NCI-H2081 treated with DMSO at 0.1 percent for 48 hours (cell line): ENCODE measurements at places on chromosomes 6 and 20.

- DNase-seq, result no peak
Observed at GRCh38 chr6:49151033-49151432, 312.0 kb downstream of the MMUT start.

GRCh38 chr20:54188132-54188849 is 14.5 kb upstream of the CYP24A1 start:
- DNase-seq, result no peak

DNA sequence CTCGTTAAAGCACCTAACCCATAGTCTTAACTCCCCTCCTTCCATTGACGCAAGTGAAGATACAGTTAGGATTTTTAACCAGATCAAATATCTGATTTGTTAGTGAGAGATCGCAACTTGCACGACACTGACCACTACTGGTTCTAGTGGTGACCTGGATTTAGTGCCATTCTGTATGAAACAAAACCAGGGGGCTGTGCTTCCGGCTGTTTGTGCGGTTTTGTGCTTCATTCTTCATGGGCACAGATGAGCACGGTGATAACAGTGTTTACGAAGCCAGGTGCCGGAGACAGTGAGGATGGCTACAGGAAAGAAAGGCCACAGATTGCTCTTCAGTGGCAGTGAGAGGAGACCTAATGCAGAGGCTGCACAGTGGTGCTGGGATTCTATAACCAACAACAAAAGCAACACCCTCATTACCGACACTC is 75.5 kb downstream of the NOL4L start:
- DNase-seq, result no peak

GRCh38 chr20:13229538-13229937 is 8.5 kb downstream of the ISM1 start:
- no peak for DNase-seq

DNA sequence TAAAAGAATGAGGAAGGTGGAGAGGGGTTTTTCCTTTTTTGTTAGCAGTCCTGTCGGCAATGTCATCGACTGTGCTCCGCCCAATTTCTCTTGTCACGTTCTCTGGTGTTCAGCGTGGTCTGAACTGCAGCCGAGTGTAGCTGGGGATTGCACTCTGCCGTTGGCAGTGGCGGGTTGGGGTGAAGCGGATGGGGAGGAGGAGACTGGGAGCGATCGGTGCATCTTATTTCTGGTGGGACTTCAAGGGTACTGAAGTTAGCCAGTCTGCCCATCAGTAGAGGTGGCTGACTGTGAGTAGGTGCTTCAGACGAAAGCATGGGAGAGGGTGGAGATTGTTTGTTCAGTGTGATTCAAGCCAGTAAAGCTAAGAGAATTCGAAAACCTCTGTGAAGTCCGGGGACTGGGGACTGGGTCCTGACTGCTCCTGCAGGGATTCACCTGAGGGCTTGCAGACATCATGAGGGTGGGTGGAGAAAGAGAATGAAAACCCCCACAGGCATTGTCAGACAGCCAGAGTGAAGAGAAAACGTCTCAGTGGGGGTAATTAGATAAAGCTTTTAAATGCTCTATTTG is 5.1 kb downstream of the RREB1 start:
- DNase-seq, result no peak

DNA sequence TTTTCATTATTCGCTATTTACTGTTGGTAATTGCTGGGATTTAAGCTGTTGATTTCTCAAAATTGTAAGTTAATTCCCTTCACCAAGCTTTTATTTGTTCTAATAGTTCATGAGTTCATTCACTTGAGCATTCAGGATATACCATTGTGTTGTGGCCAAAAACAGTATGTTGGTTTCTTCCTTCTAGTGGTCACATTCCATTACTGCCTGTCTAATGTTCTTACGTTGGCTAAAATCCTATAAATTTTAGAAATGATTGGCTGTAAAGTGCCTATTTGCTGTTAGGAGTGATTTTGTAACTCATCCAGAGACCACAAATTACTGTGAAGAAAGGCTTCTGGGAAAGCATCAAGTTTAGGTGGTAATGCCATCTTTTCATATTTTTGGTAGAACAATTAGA is 76.3 kb downstream of the FARS2 start:
- no peak for DNase-seq

DNA sequence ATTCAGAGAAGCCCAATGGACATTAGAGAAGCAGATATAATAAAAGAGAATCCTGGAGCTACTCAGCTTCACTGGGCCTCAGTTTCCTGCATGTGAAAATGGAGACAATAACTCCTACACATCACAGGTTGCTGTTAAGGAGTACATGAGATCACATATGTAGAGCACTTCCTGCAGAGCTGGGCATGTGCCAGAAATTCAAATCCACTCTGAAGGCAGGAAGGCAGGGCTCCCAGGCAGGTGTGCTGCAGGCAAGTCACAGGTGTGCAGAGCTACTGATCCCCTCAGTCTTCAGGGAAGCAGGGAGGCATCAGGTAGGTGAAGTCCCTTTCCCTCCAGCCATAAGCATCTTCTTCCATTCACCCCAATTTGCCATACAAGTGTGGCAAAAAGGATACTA is 48.0 kb downstream of the DST start:
- no peak for DNase-seq

DNA sequence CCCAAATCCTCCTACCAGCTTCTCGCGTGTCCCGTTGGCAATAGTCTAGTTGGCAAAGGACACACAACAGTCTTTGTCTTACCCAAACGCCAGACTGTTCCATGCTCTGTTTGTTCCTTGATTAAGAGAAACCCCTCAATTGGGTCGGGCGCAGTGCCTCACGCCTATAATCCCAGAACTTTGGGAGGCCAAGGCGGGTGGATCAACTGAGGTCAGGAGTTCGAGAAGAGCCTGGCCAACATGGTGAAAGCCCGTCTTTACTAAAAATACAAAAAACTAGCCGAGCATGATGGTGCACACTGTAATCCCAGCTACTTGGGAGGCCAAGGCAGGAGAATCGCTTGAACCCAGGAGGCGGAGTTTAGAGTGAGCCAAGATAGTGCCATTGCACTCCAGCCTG is 153.7 kb downstream of the GRM4 start:
- DNase-seq, result no peak

DNA sequence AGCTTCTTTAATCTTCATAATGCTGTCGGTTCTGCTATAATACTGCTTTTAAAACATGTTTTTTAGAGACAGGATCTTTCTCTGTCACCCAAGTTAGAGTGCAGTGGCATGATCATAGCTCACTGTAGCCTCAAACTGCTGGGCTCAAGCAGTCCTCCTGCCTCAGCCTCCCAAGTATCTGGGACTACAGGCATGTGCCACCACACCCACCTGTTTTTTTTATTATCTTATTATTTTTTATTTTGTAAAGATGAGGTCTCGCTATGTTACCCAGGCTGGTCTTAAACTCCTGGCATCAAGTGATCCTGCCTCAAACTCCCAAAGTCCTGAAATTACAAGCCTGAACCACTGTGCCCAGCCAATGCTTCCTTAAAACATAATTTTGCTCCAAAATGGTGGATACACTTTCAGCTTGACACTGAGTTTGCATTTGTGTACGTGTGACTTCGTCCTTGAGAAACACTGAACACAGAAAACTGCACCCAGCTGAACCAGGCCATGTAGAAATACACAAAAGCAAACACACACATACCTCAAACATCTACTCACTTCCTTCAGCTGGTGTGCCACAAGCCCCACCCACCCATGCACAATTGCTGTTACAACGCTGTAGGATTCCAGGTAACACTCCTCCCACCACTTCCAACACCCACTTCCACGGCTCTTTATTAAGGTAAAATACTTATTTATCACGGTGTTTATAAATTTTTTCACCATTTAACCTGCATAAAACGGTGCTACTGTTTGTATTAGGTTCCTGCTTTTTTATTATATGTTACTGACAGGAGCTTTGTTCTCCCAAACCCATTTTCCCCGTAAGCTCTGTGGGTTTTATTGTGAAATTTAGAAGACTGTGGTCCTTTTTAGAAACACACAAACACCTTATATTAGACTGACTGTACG is 109.1 kb downstream of the TSHZ2 start:
- no peak for DNase-seq
